ENCODE measurements at places on chromosomes 11 and 22.

GRCh38 chr11:46300270-46300669, 22.8 kb downstream of the CREB3L1 start:
- DNase-seq = no peak

GRCh38 chr11:34411111-34411510, 27.6 kb upstream of the CAT start:
- DNase-seq = no peak

- DNase-seq = no peak
These were observed 17.6 kb downstream of the MYH9 start for GRCh38 chr22:36369922-36370791.

DNA sequence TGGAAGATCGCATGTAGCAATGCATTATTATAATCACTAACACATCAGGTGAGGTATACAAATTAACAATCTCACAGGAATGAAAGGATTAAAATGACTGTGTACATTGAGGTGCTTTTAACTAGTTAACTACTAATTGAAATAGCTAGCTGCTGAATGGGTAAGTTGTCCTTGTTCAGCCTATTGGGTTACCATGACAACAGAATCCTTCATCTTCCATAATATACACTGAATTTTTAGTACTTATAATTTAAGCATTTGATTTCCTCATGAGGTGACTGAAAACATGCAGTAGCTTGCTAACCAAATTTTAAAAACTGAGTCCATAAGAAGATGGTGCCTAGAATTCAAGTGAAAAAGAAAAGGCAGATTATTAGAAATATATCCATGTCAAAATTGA, 347.9 kb downstream of the FAT3 start:
- no peak for DNase-seq

- DNase-seq = no peak
These were observed 11.8 kb upstream of the CCDC89 start for GRCh38 chr11:85697747-85698146.

- no peak for DNase-seq
These were observed 2.3 kb upstream of the OSBPL5 start for GRCh38 chr11:3167143-3168119.

DNA sequence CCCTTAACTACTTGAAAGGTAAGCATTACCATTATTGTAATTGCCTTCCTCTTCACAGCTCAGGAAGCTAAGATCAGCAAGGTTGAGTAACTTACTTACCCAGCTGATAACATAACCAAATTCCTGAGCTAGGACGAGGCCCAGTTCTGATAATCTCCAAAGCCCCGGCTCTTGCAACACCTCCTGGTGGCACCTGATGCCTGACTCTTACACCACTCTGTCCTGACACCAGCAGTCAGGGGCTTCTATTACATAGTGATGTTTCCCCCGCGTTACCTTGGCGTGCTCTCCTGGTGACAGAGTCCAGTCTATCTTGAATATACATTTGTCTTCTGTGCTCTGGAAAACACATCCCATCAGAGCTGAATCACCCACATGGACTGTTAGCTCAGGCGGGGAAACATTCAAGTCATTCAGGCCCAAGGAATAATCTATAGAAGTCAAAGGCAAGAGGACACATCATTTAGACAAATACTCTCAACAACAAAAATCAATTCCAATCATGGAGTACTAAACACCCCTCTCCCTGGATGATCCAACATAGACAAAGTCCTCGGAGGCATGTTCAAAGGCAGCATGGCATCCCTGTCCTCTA, 12.6 kb downstream of the JAML start:
- no peak for DNase-seq

- no peak for DNase-seq
These were observed 53.2 kb downstream of the OR4C6 start for GRCh38 chr11:55714982-55715888.

DNA sequence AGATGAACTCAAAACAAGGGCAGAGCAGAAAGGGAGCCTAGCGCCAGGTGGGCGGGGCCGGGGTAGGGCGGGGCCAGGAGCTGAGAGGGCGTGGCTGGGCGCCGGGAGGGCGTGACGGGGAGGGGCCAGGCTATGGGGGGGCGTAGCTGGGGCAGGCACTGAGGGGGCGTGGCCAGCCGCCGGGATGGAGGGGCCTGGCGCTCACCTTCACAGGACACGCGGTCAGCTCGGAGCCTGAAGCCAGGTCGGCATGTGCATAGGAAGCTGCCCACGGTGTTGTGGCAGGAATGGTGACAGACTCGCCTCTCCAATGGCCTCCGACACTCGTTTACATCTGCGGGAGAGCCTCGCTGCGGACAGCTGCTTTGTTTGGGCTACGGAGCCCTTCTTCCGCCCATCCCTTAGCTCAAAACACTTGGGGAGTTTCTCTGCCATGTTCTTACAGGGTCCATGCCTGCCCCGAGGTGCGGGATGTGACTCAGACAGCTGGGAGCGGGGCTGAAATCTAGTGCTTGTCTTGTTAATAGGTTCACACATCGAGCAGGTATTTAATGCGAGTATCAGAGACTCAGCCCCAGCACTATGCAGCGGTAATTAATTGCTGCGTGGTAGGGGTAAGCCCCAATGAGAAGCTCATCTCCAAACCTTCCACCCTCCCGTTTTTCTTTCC, 13.4 kb downstream of the VWCE start:
- no peak for DNase-seq

Measured in activated naive CD4-positive, alpha-beta T cell (primary cell).